Frontal cortex (tissue), 4 donors: ENCODE measurements at places on chromosomes 3 and 15.

DNA sequence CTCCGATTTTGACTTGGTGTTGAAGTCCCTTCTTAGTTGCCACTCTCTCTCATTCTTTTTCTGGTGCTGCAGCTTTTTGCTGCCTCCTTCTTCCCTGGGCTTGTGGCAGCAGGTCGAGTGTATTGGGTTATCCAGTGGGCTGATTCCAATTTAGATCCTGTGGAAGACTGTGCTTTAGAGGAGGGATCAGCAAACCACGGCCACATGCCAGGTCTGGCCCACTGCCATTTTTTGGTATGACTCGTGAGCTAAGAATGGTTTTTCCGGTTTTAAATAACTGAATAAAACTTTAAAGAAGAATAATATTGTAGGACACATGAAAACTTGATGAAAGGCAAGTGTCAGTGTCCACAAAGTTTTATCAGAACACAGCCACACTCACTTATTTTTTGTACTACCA, 330.5 kb downstream of the ROBO2 start:
- DNase-seq: no peak

DNA sequence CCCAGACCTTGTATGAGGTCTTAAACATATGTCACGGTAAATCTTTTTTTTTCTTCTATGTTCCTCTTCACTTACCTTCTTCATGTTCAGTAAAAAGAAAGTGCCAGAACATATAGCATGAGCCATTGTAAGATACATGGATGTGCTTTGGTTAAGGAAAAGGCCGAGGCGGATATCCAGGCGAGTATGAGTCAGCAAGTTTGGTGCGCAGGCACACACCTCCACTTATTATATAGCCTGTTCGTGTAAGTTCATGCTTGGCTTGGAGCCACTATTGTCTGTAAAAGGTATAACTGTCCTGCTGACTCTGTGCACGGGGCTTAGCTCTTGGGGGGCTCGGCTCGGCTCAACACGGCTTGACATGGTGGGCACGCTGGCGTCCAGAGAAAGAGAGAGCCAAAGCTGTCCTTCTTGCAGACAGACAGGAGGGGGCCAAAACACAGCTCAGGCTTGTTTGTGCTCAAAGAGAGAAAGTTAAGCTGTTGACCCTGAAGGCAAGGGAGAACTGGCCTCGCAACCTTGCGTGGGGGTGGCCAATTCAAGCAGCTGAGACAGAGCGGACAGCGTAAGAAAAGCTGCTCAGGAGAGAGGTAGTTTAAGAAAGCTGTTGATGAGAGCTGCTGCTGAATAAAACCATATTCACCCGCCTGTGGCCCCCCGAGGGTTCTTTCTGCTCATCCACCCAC, 251.2 kb downstream of the SLC9A9 start:
- no peak for DNase-seq

DNA sequence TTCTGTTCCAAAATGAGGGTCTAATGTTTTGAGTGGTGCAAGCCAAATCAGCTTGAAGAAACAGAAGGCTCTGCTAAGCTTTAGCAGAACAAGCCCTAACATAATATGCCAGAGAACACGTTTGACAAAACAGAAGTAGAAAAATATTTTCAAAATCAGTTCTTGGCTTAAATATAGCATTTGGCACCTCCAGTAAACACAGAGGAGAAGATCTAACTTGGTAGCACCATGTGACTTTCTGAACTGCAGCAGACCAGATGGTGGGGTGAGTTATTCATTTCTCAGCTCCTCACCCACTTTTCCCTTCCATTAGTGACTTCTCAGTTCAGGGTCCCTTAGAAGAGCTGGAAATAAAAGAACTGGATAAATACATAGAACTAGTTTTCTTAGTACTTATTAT, 395.8 kb downstream of the MAGI1 start:
- no peak for DNase-seq

DNA sequence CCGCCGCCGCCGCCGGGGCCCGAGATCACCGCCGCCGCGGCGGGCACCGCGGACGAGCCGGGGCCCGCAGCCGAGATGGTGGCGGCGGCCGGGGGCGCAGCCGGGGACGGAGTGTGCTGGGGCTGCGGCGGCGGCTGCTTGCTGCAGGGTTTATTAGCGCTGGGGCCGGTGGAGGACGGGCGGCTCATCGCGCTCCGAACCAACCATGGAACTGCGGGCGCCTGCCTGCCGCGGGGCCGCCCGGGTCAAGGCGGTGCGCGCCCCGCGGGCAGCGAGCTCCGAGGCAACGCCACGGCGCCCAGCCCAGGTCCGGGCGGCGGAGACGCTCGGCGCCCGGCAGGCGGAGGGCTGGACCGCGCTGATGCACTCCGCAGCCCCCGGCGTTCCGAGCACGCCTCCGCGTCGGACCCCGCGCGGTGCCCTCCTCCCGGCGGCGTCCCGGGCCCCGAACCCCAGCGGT, 277 bp downstream of the SIAH2 start:
- DNase-seq: no peak

DNA sequence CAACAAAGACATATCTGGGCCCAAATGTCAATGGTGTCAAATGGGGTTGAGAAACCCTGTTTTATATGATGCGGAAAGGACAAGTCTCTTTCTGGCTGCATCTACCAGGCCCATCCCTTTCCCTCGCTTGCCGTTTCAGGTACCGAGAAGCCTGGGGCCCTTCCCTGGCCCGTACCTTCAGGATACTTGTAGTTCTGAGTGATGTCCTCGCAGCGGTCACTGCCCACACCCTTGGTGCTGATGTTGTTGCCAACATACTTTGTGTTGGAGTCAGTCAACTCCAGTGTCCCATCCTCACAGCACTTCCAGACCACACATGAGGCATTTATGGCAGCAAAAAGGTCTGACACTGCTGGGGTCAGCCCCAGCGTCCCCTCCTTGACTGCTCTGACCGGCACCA, 13.8 kb downstream of the EPB42 start:
- DNase-seq: no peak

GRCh38 chr3:114650808-114651207, 357.0 kb downstream of the TIGIT start:
- no peak for DNase-seq

GRCh38 chr3:192817506-192817905, 90.2 kb upstream of the FGF12 start:
- DNase-seq: no peak

DNA sequence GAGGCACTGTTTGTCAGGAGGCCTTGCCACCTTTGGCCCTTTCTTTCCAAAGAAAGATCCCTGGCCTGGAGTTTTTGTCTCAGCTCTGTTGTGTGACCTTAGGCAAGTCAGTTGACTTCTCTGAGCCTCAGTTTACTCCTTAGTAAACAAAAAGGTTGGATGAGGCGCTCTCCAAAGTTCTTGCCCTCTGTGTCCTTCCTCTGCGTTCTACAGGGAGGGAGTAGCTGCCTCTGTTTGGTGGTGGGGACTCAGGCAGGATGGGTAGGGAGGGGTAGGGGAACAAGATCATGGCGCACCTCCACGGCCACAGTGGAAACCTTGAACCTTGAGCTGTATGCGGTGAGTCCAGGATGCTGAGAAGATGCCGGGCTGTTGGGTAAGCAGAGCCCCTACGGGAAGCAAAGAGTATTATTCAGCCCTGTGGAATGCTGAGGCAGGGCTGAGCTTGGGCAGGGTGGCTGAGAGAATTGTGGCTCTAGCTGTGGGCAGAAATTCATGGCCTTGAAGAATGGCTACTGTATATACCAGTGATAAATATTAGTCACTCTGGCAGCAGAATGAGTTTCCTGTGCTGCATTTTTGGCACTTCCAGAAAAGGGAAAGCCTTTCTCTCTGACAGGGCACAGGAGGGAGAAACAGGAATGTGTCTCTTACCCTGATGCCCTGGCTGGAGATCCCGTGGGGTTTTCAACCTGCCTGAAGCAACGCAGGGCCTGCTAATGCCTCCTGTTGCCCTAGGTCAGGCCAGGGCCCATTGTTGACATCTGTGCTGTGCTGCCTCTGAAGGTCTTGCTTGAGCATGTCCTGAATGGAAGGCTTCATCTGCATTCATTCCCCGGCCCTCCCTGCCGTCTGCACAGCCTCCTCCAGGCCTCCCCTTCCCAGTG, 39.9 kb downstream of the SMAD3 start:
- no peak for DNase-seq

- DNase-seq: no peak
These were observed 353.8 kb downstream of the FGF12 start for GRCh38 chr3:192373586-192373985.

DNA sequence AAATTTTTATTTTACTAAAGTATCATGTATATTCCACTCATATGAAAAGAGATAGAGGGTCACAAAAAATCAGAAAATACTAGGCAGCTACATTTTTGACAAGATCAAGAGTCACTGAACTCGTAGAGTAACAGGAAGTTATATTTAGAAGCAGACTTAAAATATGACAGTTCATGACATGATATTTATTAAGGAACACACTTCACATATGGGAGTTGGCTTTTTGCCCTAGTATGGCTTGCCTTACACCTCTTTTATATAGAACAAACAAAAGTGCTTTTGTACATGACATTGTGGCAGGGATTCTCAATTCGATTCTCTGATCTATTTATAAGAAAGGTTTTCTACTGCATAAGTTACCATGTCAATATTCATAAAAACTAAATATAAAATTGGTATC, 80.1 kb upstream of the GBE1 start:
- DNase-seq: no peak

GRCh38 chr3:101898752-101899169, 49.4 kb downstream of the NFKBIZ start:
- DNase-seq: no peak

GRCh38 chr3:176870451-176870850, 326.8 kb downstream of the TBL1XR1 start:
- DNase-seq: no peak

DNA sequence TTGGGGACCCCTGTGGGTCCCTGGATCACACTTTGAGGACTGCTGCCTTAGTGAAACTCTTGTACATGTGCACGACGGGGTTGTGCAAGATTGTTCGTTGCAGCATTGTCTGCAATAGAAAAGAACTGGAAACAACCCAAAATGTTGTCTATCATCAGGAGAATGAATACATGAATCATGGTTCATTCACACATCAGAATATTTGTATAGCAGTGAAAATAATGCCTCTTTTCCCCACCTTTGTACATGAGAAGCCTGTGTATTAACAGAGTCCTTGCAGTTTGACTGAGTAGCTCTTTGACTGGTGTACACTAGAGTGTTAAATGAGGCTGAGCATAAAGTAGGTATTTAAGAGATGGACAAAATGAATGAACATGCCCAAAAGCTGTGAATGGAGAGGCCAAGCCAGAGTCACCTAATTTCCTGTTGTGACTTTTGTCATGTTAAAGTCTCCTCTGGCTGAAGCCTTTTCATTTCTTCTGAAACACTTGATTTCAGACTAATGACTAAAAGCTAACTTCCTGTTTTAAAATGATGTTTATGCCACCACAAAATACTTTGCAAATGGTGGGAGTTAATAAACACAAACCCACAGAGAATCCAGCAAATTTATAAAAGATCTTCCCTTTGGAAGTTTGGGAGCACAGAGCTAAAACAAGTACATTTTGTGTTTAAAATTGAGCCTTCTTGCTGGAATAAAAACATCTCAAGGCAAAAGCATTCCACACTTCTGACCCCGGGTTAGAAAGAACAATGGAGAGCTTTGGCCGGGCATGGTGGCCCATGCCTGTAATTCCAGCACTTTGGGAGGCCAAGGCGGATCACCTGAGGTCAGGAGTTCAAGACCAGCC, 20.6 kb upstream of the USP3 start:
- DNase-seq: no peak

- DNase-seq: no peak
These were observed 324.0 kb upstream of the CHRM5 start for GRCh38 chr15:33644304-33644703.

DNA sequence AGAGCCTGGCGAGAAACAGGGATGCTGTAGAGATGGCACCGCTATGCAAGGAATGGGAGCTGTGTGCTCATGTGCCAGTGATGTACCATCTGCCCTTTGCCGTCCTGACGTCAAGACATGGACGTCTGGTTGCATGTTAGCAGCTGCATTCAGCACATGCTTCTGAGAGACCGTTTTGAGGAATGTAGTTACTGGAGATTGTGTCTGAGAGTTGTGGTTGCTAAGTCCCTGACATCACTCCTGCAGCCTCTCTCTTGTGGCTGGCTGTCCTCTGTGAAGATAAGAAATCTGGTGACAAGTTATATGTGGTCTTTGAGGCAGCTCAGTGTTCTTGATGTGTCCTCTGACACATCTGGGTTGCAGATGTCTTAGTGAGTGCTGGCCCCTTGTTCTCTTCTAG, 165.1 kb downstream of the APBA2 start:
- DNase-seq: no peak

DNA sequence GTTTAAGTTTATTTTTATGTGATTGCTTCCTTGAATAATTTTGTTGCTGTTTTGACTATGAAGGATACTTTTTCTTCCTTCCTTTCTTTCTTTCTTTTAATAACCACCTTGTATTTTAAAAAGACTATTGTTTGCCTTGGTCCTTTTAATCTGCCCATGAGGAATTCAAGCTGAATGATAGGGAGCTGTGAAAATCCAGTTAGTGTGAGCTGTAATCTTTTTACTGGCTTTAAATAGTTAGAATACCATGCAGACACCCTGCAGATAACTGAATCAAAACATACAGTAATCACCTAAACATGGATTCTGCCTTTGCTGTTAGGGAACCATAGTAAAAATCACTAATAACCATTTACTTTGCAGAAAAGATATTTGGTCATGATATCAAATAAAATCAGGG, 110.7 kb downstream of the RSRC1 start:
- no peak for DNase-seq

DNA sequence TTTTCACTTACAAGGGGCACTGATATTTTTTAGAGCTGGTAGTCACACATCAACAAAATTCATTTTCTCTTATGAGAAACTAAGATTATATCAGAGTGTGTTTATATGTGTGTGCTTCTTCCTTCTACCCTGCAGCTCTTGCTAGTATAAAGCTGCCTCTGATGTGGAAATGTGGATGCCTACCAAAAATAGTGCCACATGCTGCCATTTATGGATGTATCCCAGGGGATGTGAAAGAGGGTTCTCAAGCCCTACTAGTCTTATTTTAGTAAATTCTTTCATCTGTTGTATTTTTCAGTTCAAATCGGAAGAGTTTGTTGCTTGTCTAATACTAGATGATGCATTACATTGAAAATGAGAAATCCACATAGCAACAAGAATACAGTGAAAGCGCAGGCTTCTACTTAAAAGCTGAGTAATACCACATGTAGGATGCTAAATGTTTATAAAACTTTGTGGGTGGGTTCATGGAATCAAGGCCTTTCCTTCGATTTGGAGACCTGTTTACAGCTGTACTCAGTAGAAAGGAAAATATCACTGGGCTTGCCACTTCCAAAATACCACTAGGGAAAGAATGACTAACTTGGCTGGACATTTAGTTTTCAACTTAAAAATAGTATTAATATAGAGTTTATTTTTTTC, 399.2 kb downstream of the EPHA3 start:
- DNase-seq: no peak

- DNase-seq: no peak
These were observed 21.9 kb downstream of the ZFAND6 start for GRCh38 chr15:80081390-80081789.

- no peak for DNase-seq
These were observed 3.9 kb downstream of the TSC22D2 start for GRCh38 chr3:150411976-150412375.

- no peak for DNase-seq
These were observed 51.4 kb upstream of the LIPC start for GRCh38 chr15:58380280-58380945.
